Foreskin keratinocyte (primary cell): ENCODE measurements at places on chromosomes 6 and 20. TPM values are rescaled to one million over a fixed set of nuclear protein-coding genes. Genes with fewer than 3 reads are reported as not detected.

GRCh38 chr20:11222243-11222642, 548.4 kb upstream of the JAG1 start:
- DNase-seq, result no peak

- no peak for DNase-seq
These were observed 76.1 kb downstream of the SCAND1 start for GRCh38 chr20:35878113-35878625.

GRCh38 chr6:125236536-125237327, 65.0 kb downstream of the HDDC2 start:
- DNase-seq, result no peak

- no peak for DNase-seq
These were observed 768.4 kb downstream of the TFAP2A start for GRCh38 chr6:9646342-9647070.

Gene SNAP25
- total RNA-seq, result not detected in 2 replicates

Gene SRMS
- 0.11 and 0.17 TPM in 2 replicates for total RNA-seq

Gene AHI1
- 8.4 and 9.9 TPM in 2 replicates for total RNA-seq

Gene CRIP3
- 0.25 TPM in 1 of 2 replicates, not detected in the other for total RNA-seq

- DNase-seq, result no peak
These were observed 28.2 kb upstream of the TAF8 start for GRCh38 chr6:42021847-42022754.

- no peak for DNase-seq
These were observed 18.6 kb downstream of the GFOD1 start for GRCh38 chr6:13468839-13469238.

DNA sequence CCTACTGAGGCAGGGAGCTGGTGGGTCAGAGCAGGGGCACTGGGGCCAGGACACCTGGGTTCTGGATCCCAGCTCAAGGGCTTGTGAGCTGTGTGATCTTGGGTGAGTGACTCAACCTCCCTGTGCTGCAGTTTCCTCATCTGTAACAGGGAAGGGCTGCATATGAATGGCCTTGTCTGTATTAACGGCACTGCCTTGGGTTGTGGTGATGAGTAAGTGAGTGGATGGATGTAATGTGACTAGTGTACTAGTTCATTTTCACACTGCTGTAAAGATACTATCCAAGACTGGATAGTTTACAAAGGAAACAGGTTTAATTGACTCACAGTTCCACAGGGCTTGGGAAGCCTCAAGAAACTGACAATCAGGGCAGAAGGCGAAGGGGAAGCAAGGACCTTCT, 233.5 kb downstream of the TAF4 start:
- peak; percentile 37 for DNase-seq

GRCh38 chr6:45690846-45691245, 313.1 kb upstream of the SUPT3H start:
- no peak for DNase-seq

- no peak for DNase-seq
These were observed 131.4 kb upstream of the EPHA7 start for GRCh38 chr6:93550551-93551276.

Gene BCAS4
- 11.5 and 15.0 TPM in 2 replicates for total RNA-seq

DNA sequence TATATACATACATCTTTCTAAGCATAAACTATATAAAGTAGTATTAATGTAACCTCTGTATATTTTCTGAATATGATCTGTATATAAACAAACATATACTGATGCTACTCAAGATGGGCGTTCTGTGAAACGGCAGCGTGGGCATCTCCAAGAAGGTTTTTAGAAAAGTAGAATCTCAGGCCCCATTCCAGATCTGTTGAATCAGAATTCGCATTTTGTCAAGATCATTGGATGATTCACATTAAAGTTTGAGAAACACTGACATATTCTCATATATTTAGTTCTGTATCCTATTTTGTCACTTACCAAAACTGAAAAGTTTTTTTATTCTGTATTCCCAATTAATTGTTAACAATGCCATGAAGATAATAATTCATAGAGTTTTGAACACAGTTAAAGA, 5.5 kb downstream of the C6orf141 start:
- DNase-seq, result no peak
